Kasumi-1 (cell line): ENCODE measurements at places on chromosomes 4 and X.

GRCh38 chrX:119729408-119730201, 28.8 kb upstream of the SOWAHD start:
- DNase-seq: peak; percentile 68

- DNase-seq: no peak
Observed at GRCh38 chrX:39728025-39728424, 369.7 kb downstream of the BCOR start.

- DNase-seq: no peak
Observed at GRCh38 chr4:5689065-5689464, 19.3 kb downstream of the EVC2 start.

GRCh38 chrX:40806513-40807220, 71.3 kb upstream of the MED14 start:
- no peak for DNase-seq
